Activated CD8-positive, alpha-beta T cell treated with anti-CD3 and anti-CD28 coated beads for 36 hours (primary cell): ENCODE measurements at places on chromosomes 7 and 10. TPM values are rescaled to one million over a fixed set of nuclear protein-coding genes. Genes with fewer than 3 reads are reported as not detected.
A peak's percentile ranks its signal among the peaks of the same experiment; 100 is the strongest.

DNA sequence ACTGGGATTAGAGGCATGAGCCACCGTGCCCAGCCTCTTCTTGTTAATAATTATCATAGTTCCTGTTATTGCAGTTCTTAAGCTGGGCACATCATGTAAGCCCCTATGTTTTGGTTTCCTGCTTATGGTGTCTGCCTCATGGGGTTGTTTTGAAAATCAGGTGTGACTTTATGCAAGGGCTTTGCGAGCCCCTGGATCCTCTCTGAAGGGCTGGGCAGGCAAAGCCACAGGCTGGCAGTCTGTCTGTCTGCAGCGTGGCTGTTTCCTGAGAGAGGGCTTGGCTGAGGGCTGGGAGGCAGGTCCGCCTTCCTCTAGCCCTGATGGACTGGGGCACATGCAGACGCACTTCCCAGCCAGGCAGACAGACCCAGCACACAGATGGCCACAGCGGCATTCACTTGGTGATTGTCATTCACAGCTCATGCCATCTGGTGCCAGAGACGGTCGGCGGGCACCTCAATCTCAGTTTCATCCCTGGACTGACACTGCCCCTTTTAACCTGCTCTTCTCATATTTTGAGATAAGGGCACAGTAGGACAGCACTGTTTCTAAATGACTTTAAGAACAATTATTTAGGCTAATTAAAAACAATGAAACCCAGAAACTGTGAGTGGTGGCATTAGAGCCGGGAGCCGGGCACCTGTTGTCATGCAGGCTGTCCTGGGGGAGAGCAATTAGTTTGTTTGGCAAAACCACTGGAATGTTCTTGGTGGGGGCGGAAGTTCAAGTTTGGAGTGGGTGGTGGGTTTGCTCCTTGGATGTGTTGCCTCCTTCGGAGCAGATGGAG lies 35.5 kb downstream of the RBM20 start:
- no peak for DNase-seq

Gene SUN3
- total RNA-seq: 0.95 TPM

DNA sequence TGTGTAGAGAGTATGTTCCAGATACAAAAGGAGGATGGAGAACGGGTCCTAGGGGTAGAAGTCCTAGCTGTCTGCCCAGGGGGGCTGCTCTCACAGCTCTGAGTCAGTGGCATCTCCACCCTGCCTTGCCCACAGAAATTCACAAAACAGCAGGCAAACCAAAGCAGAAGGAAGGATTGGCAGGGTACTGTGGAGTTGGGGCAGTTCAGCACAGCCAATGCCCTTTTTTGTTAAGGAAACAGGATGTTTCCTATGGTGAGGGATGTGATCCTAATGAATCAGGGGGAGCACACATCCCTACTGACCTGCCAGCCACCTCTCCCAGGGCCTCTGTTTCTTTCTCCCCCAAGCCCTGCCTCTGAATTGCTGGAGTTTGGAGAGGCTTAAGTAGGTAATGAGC lies 457.6 kb downstream of the PLXNA4 start:
- no peak for DNase-seq

DNA sequence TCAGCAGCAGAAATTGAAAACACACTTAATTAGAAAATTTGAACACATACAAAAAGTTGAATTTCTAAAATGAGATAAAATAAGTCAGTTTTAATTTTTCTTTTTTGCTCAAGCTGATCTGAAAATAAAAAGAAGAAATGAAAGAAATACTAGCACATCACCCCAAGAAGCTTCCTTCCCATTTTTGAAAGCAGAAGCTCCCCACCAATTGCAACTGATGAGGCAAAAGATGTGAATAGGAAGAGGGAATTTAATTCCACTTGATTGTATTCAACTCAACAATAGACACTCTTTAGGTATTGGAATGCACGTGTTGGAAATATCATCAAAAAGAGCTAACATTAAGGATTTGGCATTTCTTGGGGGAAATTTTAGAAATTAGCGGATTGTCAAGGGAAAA lies 175.8 kb downstream of the TRIL start:
- DNase-seq: no peak

DNA sequence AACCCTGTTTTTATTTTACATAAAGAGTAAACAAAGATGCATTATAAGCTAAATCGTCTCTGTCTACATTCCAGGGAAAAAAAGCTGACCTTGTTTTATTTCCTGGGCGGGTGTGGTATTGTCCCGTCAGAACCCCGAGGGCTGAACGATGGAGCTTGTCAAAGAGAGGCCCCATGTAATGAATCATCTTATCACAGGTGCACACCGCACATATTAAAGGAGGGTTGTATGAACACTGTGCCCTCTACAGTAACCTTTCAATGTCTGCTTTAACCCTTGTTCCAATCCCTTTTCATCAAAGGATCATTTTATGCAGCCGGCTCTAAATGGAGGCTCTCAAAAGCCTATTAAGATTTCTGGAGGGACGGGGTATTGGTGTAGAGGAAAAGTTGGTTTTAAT lies 158.5 kb upstream of the YAE1 start:
- no peak for DNase-seq

GRCh38 chr7:2409745-2410414 lies 6.5 kb downstream of the CHST12 start:
- no peak for DNase-seq

- DNase-seq: peak; percentile 6
These were observed 8.1 kb upstream of the FAM107B start for GRCh38 chr10:14782691-14783363.

DNA sequence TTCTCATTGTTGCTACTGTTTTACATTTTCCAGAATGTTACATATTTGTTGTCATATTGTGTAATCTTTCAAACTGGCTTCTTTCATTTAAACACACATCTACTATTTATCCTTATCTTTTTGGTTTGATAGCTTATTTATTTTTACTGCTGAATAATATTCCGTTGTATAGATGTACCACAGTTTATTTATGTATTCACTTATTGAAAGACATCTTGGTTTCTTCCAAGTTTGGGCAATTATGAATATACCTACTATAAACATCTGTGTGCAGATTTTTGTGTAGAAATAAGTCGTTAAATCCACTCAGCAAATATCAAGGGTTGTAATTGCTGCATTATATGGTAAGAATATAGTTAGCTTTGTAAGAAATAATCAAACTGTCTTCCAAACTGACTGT lies 669.2 kb downstream of the TNS3 start:
- no peak for DNase-seq

- peak; percentile 57 for DNase-seq
These were observed 1.7 kb downstream of the ZEB1 start for GRCh38 chr10:31320550-31321211.

GRCh38 chr7:156475666-156476065 lies 164.9 kb upstream of the RNF32 start:
- DNase-seq: no peak

DNA sequence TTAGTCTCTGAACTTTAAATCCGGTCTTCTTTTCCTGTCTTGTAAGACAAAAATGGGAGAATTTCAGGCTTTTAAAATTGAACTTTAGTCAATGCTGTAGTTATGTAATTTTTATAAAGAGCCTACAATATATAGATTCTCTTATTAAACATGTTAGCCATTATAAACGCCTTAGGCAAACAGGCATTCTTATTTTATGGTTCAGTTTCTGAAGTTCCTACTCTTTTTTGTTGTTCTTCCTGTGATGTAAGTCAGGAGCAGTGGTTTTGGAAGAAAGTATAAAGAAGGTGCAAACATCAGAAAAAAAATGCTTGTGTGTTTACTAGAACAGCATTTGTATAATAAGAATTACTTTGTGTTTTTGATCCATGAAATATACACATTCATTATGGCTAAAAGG lies 41.6 kb downstream of the BICC1 start:
- no peak for DNase-seq

- DNase-seq: peak; percentile 12
These were observed 1.3 kb downstream of the SP8 start for GRCh38 chr7:20785157-20786048.

Gene COL1A2
- 0.47 TPM for total RNA-seq

Gene ANKRD2
- total RNA-seq: not detected

Gene KLF14
- total RNA-seq: not detected

Gene PLXDC2
- not detected for total RNA-seq

Gene SPAM1
- total RNA-seq: not detected

DNA sequence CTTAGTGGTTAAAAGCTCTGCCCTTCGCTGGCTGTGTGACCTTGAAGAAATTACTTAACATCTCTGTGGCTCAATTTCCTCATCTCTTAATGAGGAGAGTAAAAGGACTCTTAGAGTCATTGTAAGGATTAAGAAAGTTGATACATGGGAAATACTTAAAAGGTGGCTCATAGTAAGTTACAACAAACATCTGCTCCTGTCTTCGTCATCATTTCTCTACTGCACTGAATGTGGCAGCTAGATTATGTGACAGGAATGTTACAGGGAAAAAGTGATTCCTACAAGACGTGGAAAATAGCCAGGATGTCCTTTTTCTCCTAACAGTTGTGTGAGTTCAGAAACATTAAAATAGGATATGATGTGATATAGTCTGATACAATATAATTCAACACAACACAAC lies 184.7 kb downstream of the FRMD4A start:
- DNase-seq: no peak
